ENCODE measurements at places on chromosomes 5 and 9. TPM values are rescaled to one million over a fixed set of nuclear protein-coding genes. Genes with fewer than 3 reads are reported as not detected.

The RPL35 gene
- total RNA-seq: 2,608 TPM

The DDX4 gene
- total RNA-seq: not detected

The ADCY2 gene
- total RNA-seq: not detected

The TAS2R1 gene
- total RNA-seq: not detected

The DMRTA1 gene
- 0.07 TPM for total RNA-seq

The SPINK1 gene
- total RNA-seq: not detected

The SLC28A3 gene
- total RNA-seq: 0.05 TPM

The FOXD4 gene
- not detected for total RNA-seq

The SPATA6L gene
- total RNA-seq: 0.94 TPM

The SLC6A18 gene
- not detected for total RNA-seq

The CDKN2AIPNL gene
- 47.3 TPM for total RNA-seq

The PKN3 gene
- total RNA-seq: 29.7 TPM

The NDST1 gene
- total RNA-seq: 129 TPM

The GARIN3 gene
- total RNA-seq: not detected

The ST8SIA4 gene
- 2.6 TPM for total RNA-seq

The DCP2 gene
- 21.4 TPM for total RNA-seq

The LSM11 gene
- 4.4 TPM for total RNA-seq

The ZSWIM6 gene
- total RNA-seq: 5.7 TPM

The OBP2A gene
- not detected for total RNA-seq

The HRCT1 gene
- 2.0 TPM for total RNA-seq

The RLN2 gene
- not detected for total RNA-seq

The TLX3 gene
- not detected for total RNA-seq

The SERF1B gene
- 18.2 TPM for total RNA-seq

The FAM200C gene
- total RNA-seq: 2.3 TPM

The RNF208 gene
- not detected for total RNA-seq

The MBLAC2 gene
- 4.7 TPM for total RNA-seq

The CAAP1 gene
- total RNA-seq: 11.3 TPM

The CRAT gene
- total RNA-seq: 37.0 TPM

The PSMB7 gene
- 315 TPM for total RNA-seq

The RAPGEF1 gene
- total RNA-seq: 66.6 TPM

The ANKRD34B gene
- total RNA-seq: not detected

The DMGDH gene
- total RNA-seq: 0.15 TPM

The ENTREP1 gene
- total RNA-seq: 3.3 TPM

The PCDHGB6 gene
- 0.73 TPM for total RNA-seq

The SMIM33 gene
- total RNA-seq: not detected

The RFX3 gene
- 4.8 TPM for total RNA-seq

The SOWAHA gene
- total RNA-seq: not detected

The C9orf50 gene
- total RNA-seq: 0.47 TPM

The UBE2R2 gene
- 25.4 TPM for total RNA-seq

The SCGB3A2 gene
- not detected for total RNA-seq

The C5orf52 gene
- total RNA-seq: not detected

The RIOK2 gene
- 14.5 TPM for total RNA-seq

The TRIM7 gene
- 16.6 TPM for total RNA-seq

Data from mammary microvascular endothelial cell (primary cell).